Activated naive CD4-positive, alpha-beta T cell (primary cell): ENCODE measurements at places on chromosomes 7 and 10.

DNA sequence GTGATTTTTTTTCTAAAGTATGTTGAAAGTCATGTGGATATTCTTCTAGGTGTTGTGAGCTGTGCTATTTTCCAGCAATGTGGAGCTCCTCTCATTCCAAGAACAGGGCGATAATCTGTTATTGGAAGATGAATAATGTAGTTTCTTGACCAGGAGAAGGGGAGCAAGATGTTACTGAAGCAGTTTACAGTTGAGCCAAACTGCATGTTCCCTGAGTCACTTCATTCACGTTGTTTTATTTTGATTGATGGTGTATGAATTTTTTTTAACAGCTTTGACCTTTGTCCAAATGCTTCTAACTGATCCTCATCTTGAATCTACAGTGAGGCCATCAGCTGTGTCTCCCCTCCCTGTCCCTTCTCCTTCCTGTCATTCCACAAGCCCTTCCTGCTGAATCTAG, 277.1 kb upstream of the KLF6 start:
- DNase-seq, result no peak

GRCh38 chr7:53131697-53132096, 96.3 kb downstream of the POM121L12 start:
- no peak for DNase-seq

DNA sequence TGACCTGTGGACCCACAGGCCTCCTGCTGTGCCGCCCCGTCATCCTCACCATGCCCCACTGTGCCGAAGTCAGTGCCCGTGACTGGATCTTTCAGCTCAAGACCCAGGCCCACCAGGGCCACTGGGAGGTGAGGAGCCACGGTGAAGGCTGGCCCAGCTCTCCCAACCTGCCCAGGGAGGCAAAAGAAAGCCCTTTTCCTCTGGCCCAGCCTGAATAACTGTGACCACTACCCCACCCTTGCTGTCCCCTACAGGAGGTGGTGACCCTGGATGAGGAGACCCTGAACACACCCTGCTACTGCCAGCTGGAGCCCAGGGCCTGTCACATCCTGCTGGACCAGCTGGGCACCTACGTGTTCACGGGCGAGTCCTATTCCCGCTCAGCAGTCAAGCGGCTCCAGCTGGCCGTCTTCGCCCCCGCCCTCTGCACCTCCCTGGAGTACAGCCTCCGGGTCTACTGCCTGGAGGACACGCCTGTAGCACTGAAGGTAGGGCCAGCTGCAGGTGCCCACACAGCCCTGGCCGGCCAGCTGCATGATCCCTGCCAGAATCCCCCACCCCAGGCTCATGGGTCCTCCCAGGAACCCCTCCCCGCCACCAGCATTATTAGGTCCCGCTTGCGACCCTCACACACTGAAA, 25.5 kb upstream of the SLC29A3 start:
- DNase-seq, result no peak

DNA sequence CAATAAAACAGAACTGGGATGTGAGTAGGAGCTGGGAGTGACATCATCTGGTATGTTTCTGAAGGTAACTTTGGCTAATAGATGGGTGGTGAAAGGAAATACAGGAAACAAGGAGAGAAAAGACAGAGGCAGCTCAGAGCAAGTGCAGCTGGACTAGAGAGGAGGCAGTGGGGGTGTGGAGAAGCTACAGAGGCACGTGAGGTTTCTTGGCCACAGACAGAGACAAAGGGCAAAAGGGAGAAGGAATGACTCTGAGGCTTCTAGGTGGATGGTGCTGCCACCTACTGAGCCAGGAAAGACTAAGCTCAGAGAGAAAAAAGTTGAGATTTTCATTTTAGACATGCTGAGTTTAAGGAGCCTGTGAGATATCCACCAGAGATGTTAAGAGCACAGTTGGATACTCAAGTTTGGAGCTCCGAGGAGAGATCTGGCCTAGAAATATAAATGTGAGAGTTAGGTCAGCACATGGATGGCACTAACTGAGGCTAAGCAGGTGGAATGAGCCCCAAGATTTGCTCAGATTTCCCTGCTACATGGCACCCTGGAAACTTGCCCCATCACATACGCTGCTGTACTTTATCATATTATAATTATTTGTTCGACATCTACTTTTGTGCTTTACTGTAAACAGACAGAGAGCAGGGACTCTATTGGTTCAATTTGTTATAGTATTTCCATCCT, 293.0 kb upstream of the IMMP2L start:
- DNase-seq, result no peak

- no peak for DNase-seq
These were observed 63.3 kb upstream of the PDLIM1 start for GRCh38 chr10:95354110-95354509.

GRCh38 chr10:124152139-124153022, 59.0 kb upstream of the CHST15 start:
- no peak for DNase-seq

DNA sequence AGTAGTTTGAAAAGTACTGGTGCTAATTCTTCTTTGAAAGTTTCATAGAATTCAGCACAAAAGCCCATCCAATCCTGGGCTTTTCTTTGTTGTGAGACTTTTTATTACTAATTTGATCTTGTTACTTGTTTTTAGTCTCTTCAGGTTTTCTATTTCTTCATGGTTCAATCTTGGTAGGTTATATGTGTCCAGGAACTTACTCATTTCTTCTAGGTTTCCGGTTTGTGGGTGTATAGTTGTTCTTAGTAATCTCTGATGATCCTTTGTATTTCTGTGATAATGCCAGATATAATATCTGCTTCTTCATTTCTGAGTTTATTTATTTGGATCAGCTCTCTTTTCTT, 147.5 kb downstream of the RTKN2 start:
- no peak for DNase-seq

DNA sequence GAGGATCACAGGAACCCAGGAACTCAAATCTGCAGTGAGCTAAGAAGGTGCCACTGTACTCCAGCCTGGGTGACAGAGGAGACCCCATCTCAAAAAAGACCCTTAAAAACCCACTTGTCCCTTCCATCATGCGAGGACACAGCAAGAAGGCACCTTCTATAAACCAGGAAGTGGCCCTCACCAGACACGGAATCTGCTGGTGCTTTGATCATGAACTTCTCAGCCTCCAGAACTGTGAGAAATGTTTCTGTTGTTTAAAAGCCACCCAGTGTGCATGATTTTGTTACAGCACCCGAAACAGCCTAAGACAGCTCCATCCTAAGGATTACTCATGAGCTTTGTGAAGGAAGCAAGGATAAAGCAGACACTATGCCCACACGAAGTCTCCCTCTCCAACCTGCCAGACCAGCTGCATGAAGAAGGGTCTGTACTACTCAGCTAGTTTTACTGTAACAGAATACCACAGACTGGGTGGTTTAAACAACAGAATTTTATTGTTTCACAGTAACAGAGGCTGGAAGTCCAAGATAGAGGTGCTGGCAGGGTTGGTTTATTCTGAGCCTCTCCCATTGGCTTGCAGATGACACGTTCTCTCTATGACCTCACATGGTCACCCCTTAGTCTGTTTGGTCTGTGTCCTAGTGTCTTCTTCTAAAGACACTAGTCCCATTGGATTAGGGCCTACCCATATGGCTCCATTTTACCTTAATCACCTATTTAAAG, 13.7 kb downstream of the VIM start:
- no peak for DNase-seq

DNA sequence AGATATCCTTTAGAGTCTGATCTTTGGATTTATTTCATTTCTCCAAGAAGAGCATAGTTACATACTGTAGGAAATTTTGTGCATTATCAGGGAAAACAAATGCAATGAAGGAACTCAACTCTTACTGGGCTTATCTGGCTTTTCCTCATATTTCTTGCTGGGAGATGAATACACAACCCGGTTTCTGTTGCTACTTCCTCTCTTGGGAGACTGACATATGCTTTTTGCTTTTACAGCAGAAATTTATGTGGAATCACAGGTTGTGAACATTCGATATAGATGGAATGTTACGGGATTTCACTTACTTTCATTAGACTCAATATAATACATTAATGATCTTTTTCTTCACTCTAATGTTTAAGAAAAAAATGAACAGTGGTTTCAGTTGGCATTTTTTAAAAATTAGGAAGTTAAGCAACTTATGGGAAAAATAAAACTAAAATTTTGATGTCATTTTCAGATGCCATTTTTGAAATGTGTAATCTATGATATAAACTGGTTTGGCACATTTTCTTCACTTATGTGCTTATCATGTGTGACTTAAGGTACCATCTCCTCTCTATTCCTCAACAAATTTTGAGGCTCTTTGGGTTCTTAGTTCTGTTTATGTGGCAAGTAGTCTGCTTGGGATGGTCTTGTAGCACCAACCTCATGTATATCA, 7.1 kb downstream of the SND1 start:
- DNase-seq, result no peak

DNA sequence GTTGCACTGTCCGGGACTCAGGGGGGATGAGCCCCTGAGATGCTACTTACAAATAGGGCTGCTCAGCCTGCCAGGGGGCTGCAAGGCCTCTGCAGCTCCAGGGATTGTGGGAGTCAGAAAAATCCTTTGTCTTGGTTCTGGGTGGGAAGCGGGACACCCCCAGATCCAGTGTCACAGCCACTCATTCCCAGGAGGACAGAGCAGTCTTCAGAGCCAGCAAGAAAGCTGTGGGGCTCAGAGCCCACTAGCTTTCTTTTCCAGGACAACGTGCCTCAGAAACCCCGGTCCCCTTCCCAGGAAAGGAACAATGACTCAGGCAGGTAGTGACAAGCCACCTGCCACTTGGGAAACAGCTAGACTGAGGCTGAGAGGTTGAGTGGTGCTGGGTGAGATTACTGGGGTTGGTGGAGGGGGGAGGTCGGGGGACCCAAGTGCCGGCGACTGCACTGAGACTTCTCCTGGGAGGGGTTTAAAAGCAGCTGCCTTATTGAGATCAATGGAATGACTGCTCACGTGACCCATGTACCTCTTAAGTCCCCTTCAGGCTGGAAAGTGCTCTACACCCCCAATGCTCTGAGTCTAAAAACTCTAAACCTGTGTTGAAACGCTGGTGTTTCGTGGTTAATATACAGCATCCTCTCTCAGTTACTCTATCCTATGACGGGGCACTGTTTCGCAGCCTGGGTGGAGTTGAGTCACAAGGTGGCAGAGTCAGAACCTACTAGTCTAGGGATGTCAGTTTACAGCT, 123.6 kb downstream of the UBE2H start:
- no peak for DNase-seq

DNA sequence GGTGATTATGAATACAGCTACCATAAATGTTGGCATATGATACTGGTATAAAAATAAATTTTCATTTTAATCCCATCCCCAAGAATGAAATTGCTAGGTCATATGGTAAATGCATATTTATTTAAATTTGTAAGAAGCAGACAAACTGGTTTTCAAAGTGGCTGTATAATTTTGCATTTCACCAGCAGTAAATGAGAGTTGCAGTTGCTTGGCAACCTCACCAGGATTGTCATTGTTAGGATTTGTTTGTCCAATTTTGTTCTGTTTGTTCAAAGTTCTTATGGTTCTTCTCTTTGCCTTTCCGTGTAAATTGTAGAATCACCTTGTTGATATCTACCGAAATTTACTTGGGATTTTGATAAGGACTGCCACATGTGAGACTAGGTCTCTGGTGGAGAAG, 237.4 kb downstream of the OTUD1 start:
- DNase-seq, result no peak

DNA sequence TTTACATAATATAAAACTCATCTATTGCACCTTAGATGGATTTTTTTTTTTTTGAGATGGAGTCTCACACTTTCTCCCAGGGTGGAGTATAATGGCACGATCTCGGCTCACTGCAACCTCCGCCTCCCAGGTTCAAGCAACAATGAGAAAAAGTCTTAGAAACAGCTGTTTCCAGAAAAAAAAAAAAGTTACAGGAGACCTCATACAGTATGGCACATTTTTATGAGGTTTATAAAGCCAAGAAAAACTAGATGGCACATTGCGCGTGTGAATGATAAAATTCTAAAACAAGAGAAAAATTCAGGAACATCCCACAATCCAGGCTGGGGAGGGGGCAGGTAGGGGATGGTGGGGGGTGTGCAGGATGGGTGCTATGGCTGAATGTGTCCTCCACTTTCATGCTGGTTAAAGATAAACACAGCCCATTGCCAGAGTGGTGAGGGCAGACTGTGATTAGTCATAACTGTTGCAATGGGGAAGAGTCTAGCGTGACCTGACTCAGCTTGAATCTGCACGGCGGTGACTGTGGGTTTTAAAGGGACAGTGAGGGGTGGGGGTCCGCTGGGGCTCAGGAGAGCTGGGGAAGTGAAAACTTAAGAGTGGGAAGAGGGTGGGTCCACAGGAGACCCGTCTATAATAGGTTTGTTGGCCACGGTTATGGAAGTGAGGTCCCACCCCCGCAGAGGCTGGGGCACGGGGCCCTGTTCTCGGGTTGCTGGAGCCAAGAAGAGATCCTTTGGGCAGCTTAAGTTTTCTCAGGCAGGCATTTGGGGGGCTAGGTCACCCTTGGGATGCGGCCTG, 11.9 kb upstream of the LRRC27 start:
- no peak for DNase-seq

DNA sequence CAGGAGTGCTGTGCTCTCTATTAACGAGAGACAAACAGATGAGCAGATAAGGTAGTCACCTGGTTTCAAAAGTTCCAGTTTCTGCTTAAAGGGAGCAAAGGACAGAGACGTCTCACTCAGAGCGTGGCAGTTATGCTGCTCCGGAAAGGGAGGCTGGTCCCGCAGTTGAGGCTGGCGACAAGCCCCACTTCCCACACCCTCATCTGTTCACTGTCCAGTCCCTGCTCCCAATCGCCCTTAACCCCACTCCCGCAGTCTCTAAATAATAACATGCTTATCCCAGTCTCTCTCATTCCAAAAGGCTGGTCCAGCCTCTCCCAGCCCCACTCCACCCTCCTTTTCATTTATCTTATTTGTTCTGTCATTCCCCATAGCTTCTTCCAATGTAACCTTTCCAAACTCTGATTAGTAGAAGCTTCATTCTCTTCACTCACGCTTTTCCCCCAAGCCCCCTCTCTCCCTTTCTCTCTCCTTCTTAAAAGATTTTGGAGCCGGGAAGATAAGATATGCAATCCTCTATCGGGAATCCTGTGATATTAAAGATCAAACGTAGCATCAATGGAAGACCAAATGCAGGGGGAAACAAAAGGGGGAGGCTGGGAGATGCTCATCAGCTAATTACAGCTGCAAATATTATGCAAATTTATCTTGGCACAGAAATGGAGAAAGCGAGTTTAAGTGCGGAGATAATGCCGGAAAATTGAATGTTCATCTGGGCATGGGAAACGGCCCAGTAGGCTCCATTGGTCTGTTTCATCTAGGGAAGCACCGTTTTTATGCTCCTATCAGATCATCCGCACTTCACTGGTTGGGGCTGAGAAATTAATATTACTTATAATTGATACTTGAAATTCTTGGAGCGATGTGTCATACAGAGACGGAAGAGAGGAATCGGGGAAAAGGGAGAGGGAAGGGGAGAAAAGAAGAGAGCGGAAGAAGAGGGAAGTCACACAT, 16.3 kb upstream of the GATA3 start:
- no peak for DNase-seq
